Esophagus squamous epithelium (tissue), 5 donors: ENCODE measurements at places on chromosomes 11 and 22.

- DNase-seq: no peak
These were observed 76.9 kb upstream of the TTLL12 start for GRCh38 chr22:43263645-43264514.

DNA sequence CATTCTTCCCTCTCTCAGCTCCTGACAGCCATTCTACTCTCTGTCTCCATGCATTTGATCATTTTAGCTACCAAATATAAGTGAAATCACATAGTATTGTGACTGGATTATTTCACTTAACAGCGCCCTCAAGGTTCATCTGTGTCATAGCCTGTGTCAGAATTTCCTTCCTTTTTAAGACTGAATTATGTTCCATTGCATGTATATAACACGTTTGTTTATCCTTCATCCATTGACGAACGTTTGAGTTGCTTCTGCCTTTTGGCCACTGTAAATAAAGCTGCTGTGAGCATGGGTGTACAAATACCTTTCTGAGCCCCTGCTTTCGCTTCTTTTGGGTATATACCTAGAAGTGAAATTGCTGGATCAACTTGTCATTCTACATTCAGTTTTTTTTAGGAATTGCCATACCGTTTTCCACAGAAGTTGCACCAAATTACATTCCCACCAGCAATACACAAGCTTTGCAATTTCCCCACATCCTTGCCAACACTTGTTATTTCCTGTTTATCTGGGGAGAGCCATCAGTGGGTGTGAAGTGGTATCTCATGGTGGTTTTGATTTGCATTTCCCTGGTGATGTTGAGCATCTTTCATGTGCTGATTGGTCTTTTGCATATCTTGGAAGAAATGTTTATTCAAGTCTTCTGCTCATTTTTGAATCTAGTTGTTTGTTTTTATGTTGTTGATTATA is 17.5 kb downstream of the GLB1L2 start:
- DNase-seq: no peak

- no peak for DNase-seq
These were observed 22.2 kb downstream of the BLID start for GRCh38 chr11:122093731-122094275.

- DNase-seq: no peak
These were observed 225.6 kb upstream of the E2F8 start for GRCh38 chr11:19466314-19466713.

DNA sequence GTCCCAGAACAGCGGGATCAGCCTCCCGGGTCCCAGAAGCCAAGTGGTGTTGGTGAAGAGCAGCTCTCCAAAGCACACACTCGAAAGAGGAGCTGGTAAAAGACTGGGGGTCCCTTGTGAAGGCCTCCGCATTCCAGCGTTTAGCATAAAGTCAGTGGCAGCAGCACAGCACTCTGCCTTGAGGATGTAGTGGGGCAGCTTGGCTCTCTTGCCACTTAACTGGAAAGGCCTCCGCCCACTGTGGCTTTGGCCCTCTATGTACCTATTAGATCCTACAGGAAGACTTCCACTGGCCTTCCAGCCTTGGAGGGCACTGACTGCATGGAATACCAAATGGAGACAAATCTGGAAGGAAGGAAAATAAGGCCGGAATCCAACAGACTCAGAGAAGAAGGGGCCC is 1455.3 kb downstream of the BRD1 start:
- no peak for DNase-seq

- no peak for DNase-seq
These were observed 56.4 kb downstream of the CYTH4 start for GRCh38 chr22:37338539-37339246.

GRCh38 chr11:108851781-108852180 is 186.9 kb downstream of the DDX10 start:
- no peak for DNase-seq

DNA sequence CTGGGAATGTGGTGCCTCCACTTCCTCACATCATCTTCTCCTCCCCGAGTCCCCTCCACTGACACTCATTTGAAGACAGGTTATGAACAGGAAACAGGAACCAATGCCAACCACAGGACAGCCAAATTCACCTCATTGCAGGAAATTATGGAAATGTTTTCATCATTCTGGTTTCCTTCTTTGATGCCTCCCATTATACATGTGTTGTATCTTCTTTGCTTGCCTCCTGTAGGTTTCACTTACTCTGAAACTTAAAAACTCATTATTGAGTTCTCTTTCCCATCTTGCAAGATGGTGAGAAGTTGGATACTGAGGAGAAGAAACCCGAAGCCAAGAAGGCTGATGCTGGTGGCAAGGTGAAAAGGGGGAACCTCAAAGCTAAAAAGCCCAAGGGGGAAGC is 108.5 kb downstream of the PHF21B start:
- DNase-seq: no peak

DNA sequence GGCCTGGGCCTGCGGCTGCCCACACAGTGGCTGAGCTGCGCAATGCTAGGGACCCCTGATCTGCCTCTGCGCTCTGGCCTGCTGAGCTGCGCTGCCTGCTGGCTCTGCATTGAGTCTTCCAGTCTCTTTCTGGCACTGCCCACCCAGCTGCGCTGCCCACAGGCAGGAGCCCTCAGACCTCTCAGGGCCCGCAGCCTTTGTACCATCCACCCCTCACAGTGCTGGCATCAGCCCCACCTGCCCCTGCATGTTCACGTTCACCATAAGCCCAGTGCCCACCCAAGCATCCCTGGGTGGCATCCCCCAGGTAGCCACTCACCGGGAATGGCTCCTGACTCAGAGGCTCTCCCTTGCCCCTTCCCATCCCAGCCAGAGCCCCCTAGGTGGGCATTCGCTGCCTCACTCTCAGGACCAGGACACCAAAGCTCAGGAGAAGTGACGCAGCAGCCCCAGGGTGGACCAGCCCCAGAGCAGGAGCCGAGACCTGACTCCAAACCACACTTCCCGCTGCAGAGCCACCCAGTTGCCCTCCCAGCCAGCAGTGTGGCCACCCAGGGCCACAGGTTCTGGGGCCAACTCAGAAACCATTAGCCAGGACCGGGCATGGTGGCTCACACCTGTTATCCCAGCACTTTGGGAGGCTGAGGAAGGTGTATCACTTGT is 21.7 kb upstream of the COMT start:
- DNase-seq: no peak

DNA sequence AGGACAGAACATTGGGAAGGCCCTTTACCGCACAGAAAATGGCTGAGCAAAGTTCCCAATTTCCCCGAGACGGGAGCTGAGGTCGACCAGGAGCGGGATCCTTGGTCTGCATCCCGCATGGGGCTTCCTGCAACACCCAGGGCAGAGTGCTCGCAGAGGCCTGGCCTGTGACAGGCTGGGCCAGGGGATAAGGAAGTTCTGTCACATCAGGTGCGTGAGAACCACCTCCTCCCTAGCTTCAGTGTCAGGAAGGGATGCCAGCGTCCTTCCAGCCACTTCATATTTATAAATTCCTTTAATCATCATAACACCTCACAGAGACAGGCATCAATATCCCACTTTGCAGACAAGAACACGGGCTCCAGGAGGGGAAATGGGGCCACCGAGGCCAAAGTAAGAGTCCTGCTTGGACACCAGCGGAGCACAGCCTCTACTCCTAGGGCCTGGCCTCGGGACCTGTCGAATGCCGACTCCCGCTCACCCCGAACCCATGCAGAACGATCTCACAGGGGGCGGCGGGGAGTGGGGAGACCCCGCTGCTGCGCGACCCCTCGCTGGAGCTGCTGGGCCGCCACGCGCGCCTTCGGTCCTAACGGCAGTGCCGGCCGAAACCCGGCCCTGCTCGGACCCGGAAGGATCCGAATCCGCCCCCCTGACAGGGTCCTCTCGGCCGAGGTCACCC is 532 bp downstream of the BET1L start:
- DNase-seq: no peak

GRCh38 chr11:75777461-75778110 is 9.0 kb downstream of the DGAT2 start:
- DNase-seq: no peak

- DNase-seq: no peak
These were observed 113.0 kb downstream of the ARHGAP8 start for GRCh38 chr22:44865193-44866057.

- no peak for DNase-seq
These were observed 1.3 kb downstream of the MRGPRE start for GRCh38 chr11:3230636-3231549.

DNA sequence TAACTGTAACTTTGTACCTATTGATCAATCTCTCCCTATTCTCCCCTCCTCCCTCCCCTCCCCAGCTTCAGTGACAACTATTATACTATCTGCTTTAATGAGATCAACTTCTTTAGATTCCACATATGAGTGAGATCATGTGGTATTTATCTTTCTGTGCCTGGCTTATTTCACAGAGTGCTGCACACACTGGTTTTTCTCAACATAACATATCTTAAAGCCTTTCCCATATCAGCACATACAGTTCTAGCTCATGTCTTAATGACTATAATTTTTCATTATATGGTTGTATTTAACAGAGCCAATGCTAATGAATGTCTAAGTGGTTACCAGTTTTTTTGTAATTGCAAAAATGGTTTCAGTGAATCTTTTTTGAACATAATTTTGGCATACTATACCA is 340.3 kb upstream of the DDI1 start:
- no peak for DNase-seq

GRCh38 chr11:134228625-134229024 is 4.2 kb downstream of the VPS26B start:
- no peak for DNase-seq

GRCh38 chr11:128632141-128632791 is 44.9 kb upstream of the ETS1 start:
- DNase-seq: no peak

DNA sequence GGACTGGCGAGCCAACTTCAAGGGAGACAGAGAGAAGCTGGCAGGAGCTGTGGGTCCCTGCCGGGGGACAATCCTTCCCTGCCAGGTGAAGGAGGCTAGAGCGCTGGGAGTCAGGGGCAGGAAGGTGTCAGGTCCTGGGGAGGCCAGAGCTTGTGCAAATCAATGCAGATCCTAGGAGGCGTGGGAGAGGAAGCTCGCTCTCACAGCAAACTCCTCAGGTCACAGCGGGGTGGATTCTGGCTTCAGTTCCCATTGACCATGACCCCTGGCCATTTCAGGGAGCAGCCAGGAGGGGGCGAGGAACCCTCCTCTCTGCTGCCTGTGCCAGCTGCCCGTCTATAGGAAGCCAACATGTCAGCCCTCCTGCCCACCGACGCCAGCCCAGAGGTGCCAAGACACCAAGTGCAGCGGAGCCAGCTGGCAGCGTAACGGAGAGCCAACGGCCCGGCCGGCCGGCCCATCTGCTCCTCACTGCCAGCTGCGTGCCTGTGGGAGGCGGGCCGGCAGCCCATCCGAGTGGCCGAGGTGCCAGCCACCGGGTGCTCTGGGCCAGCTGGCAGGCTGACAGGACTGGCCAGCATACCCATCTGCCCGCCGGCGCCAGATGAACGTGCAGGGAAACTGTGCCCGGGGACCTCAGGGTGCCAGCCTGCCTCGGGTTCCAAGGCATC is 374.8 kb downstream of the MIAT start:
- no peak for DNase-seq

GRCh38 chr11:86197448-86197847 is 47.1 kb upstream of the EED start:
- no peak for DNase-seq

DNA sequence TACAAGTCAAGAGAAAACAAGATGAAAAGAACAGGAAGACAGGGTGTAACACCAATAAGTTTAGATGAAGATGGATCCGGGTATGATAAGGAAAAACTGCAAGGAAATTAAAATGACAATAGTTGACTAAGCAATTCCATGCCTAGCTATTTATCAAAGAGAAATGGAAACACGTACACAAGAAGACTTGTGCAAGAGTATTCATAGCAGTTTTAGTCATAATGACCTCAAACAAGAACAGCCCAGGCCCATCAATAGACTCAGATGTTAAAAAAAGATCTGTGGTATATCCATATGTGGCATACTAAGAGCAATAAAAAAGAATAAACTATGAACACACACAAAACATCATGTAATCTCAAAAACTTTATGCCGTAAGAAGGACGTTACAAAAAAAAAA is 33.2 kb downstream of the SLC5A12 start:
- DNase-seq: no peak

- DNase-seq: no peak
These were observed 34.4 kb upstream of the WNT11 start for GRCh38 chr11:76240666-76241065.
